ENCODE measurements at places on chromosomes 11 and 22. TPM values are rescaled to one million over a fixed set of nuclear protein-coding genes. Genes with fewer than 3 reads are reported as not detected.

The GRK3 gene
- total RNA-seq, result 15.0 TPM

The SLC22A8 gene
- not detected for total RNA-seq

The NELL1 gene
- total RNA-seq, result not detected

The PRRG4 gene
- 0.18 TPM for total RNA-seq

The DHCR7 gene
- 114 TPM for total RNA-seq

The PRR5 gene
- total RNA-seq, result 11.3 TPM

The ABCC8 gene
- total RNA-seq, result not detected

The PANX3 gene
- total RNA-seq, result not detected

The GSTT4 gene
- total RNA-seq, result not detected

The DDIAS gene
- 9.3 TPM for total RNA-seq

Data from SK-MEL-5 (cell line).